ENCODE measurements at places on chromosomes 5 and 9.
A peak's percentile ranks its signal among the peaks of the same experiment; 100 is the strongest.

DNA sequence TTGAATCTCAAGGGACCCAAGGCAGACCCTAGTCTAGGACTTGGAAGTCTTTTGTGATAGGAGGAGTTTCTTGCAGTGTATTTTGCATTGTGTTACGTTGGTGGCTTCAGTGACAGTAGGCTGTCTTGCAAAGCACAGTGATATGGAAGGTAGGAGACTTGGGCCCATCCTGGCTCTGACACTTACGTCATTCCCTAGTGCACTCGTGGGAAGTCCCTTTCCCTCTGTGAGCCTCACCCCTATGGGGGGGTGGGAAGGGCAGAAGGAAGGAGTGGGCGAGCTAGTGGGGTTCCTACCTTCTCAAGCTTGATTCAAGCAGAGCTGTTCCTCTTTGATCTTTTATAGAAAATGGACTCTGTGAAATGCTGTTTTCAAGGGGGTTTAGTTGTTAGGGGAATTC lies 9.2 kb upstream of the TEX53 start:
- DNase-seq = no peak

DNA sequence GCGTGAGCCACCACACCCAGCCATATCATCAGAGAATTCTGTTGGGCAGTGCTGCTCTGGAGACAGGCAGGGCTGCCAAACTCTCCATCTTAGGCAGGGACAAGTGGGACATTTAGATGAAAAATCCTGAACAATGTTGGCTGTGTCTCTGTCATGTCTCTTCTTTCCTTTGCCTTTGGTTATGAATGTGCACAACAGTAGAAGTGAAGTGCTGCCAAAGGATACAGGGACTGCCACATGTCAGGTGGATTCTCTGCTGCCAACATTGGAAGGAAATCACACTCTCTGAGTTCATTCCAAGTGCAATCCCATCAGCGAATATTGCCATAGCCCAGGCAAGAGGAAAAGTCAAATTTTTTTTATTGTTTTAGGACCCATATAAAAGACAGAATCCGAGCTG lies 348.8 kb downstream of the TRPM3 start:
- no peak for DNase-seq

DNA sequence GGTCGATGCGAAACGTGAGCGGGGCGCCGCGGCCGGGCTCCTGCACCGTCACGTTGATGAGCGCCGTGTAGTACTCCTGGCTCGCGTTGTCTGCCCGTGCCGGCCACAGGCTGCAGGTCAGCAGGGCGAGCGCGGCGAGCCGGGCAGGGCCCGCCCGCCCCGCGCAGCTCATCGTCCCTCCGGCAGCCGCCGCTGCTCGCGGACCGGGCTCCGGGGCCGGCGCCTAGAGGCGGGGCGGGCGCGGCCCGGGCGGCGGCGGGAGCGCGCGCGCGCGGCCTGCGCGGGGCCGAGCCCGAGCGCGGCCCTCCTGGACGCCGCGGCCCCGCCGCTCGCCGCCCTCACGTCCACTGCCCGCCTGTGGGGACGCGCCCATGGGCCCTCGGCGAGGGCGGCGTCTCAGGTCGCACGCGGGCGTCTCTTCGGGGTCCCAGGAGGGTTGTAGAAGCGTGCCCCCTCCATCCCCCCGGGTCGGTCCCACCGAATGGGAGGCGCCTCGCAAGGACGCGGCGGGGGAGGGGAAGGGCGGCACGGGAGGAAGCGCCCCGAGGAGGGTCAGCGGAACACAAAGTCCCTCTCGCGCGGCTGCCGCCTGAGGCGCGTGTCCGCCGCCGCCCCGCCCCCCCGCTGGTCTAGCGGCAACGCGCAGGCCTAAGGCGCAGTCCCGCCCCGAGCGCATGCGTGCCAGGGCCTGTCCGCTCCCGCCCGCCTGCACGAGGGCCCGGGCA lies at the start of gene RNF130:
Gene RNF130 (minus strand): TSS at position 229 of the 725 bp plus-strand sequence. CDS start 57 bp downstream, at position 172.
- DNase-seq = peak; percentile 77

- DNase-seq = no peak
Observed at GRCh38 chr5:32476891-32477290, 32.4 kb upstream of the ZFR start.

DNA sequence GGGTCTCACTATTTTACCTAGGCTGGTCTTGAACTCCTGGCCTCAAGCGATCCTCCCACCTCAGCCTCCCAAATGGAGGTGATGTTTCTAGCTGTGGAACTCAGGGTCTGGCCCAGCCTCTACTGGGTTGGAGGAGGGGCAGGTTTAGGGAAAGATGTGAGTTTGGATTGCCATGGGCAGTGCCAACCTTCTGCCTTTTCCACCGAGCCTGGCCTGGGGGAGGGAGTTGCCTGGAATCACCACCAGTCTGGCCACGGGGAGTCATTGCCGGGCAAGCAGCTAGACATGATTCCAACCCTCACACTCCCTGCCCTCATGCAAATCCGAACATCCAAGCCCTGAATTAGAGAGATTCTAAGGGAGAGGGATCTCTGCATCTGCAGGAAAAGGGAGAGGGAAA lies 21.0 kb upstream of the VDAC1 start:
- DNase-seq = no peak

- DNase-seq = no peak
Observed at GRCh38 chr5:102921341-102922044, 166.4 kb downstream of the PAM start.

GRCh38 chr5:3429962-3430361 lies 165.7 kb upstream of the IRX1 start:
- no peak for DNase-seq

GRCh38 chr5:96808541-96808828 lies 740 bp upstream of the ERAP1 start:
- no peak for DNase-seq

DNA sequence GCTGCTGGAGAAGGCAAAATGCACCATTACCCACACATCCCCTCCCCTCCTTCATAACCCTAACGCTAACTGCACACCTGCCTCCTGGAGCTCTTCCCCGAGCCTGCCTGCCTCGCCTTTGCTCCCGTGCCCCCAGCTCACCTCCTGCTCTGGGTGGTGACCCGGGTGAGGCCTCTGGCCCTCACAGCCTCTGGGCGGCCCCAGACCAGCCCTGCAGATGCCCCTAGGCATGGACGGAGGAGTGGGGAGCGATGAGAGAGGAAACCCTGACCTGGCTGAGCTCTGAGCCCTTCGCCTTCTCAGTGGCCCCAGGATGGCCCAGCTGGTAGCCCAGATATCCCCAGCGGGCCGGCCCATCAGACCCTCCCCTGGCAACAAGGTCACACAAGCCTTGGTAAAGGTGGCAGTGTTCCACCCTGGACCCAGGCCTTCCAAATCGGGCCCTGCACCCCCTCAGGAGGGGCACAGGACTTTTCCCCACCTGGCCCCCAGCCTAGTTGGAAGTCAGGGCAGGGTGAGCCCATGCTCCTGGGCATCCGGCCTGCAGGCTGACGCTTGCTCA lies 14.5 kb upstream of the CAMSAP1 start:
- DNase-seq = no peak

DNA sequence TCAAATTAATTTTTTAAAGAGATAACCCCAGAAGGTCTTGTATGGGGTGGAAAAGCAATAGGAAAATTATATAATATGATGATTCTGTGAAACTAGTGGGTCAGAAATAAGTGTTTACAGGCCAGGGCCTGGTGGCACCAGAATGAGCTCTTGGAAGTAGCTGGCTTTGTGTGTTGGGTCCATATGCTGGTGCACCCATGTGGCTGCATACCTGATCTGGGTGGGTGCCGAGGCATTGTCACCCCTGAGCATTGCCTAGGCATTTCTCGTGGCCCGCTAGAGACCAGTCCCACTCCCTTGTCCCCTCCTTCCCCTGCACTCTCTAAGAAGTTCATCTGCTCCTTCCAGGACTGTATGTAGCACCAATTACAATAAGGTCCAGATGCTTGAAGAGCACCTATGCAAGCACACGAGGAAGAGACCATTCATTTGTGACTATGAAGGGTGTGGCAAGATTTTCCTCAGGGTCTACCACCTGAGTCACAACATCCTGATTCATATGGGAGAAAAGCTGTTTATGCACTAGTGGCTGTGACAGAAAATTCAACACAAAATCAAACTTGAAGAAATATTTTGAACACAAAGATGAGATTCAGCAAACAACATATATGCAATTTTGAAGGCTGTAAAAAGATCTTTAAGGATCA lies 19.8 kb upstream of the IL33 start:
- no peak for DNase-seq

DNA sequence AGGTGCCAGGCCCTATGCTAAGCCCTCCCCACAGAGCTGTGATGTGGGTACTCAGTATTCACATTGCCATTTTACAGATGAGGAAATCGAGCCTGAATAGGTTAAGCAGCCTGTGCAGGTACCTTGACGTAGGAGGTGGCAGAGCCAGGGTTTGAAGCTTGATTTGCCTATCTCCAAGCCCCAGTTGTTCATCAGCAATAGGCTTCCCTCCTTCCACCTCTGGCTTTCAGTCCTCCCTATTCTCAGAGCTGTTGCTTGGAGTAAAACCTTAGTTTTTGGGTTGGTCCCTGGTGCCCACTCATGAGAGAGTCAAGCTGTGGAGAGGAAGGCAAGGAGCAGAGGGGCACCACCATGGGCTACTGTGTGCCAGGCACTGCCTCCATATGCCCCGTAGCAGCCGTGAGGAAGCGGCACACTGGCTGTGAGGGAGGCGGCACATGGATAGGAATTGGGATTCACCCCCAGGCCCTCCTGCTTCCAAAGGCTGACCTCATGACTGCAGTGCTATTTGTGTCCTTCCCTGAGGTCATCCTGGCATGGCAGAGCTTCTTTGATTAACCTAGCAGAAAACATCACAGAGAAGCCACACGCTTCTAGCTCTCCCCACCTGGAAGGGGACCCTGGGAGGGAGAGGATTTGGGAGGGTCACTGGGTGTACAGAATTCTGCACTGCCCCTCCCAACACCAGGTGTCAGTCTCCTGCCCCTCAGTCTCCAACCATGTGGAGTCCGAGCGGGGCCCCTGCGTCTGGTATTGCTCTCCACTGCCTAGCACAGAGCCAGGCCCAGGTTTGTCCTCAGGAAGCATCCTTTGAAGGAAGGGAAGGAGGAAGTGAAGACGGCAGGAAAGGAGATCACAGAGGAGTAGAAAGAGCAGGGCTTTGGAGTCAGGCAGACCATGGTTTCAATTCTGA lies 109.8 kb downstream of the RGS3 start:
- no peak for DNase-seq

GRCh38 chr5:77758141-77758938 lies 17.8 kb downstream of the TBCA start:
- no peak for DNase-seq

GRCh38 chr5:36889264-36889663 lies 12.7 kb downstream of the NIPBL start:
- no peak for DNase-seq

GRCh38 chr5:65030056-65030455 lies 261.3 kb downstream of the CWC27 start:
- no peak for DNase-seq

- no peak for DNase-seq
Observed at GRCh38 chr9:84921175-84921574, 251.6 kb downstream of the NTRK2 start.

DNA sequence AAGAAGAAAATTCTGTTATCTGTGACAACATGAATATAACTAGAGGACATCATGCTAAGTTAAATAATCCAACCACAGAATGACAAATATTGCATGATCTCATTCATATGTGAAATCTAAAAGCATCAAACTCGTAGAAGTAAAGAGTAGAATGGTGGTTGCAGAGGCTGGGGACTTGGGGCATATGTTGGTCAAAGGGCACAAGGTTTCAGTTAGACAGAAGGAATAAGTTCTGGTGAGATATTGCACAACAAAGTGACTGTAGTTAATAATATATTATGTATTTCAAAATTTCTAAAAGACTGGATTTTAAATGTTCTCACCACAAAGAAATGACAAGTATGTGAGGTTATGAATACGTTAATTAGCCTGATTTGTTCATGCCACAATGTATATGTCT lies 24.8 kb downstream of the GRIA1 start:
- DNase-seq = no peak

DNA sequence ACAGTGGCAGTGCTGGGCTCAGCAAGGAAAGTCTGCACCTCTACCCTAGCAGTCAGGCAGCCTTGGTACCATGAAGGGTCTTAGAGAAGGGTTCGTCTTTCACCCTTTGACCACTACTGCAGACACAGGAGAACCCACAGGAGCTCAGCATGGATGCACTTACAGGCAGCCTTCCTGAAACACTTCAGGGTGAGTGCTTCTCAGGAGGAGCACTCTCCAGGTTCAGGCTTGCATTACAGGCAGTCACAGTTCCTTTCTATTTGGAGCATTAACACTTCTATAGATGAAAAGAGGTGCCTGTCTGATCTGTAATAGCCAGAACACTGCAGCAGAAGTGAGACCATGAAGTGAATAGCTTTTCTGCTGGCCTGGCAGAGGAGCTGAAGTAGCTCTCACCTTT lies 8.7 kb upstream of the CYLC2 start:
- DNase-seq = no peak

GRCh38 chr5:126976520-126977172 lies 53.7 kb downstream of the MARCHF3 start:
- no peak for DNase-seq

DNA sequence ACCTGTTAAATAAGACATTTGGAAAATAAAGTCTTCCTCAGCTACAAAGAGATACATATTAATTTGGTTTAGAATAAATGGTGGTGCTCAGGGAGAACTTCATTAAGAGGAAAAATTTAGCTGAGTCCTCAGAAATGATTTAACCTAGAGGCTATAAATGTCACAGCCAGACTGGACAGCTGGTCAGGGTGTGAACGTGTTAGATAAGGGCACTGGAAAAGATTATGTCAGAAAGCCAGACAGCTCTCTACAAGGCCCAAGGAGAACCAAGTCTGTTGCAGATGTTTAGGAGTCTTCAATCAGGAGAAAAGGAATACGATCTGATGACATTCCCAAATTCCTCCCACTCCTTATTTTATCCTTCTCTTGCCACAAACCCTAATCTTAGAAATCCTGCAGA lies 265.2 kb downstream of the MAT2B start:
- DNase-seq = no peak

DNA sequence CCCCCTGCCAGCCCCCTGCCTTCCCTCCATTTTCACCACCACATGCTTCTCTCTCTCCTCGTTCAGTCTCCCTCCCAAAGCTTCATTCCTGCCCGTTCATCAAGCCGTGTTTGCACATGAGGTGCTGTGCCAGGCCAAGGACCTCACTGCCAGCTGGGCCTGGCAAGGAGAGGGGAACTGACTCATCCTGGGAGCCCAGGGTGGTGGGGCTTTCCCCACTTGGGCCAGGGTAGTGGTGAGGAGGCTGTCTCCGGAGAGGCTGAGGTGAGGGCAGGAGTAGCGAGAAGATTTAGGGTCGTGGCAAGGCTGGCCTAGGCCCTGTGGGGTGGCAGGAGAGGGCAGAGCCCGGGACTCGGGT lies 30.4 kb upstream of the NOTCH1 start:
- no peak for DNase-seq
